Endothelial cell (in vitro differentiated cells): ENCODE measurements at places on chromosomes 7 and 10.
A peak's percentile ranks its signal among the peaks of the same experiment; 100 is the strongest.

DNA sequence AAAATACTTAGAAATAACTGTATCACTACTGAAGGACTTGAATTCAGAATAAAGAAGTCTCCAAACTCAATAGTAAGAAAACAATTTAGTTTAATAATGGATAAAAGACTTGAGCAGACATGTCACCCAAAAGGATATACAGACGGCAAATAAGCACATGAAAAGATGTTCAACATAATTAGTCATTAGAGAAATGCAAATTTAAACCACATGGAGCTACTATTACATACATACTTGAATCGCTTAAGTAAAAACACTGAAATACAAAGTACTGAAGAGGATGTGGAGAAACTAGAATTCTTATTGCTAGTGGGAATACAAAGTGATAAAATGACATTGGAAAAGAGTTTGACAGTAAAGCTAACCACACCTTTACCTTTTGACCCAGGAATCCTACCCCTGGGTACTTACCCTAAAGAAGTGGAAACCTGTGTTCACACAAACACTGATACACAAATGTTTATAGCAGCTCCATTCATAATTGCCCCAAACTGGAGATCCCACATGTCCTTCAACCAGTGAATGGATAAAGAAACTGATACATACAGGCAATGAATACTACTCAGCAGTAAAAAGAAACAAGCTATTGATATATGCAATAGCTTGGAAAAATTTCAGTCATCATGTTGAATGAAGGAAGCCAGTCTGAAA lies 54.3 kb upstream of the NFKB2 start:
- H3K36me3 ChIP-seq: peaks cover 13% of the 10 kb centered on the region
- H3K4me3 ChIP-seq: no peak overlapping the region
- DNase-seq: no peak
- H3K27ac ChIP-seq: no peak overlapping the region
- peaks cover 12% of the 10 kb centered on the region for H3K4me1 ChIP-seq
- H3K27me3 ChIP-seq: peaks cover 4% of the 10 kb centered on the region

DNA sequence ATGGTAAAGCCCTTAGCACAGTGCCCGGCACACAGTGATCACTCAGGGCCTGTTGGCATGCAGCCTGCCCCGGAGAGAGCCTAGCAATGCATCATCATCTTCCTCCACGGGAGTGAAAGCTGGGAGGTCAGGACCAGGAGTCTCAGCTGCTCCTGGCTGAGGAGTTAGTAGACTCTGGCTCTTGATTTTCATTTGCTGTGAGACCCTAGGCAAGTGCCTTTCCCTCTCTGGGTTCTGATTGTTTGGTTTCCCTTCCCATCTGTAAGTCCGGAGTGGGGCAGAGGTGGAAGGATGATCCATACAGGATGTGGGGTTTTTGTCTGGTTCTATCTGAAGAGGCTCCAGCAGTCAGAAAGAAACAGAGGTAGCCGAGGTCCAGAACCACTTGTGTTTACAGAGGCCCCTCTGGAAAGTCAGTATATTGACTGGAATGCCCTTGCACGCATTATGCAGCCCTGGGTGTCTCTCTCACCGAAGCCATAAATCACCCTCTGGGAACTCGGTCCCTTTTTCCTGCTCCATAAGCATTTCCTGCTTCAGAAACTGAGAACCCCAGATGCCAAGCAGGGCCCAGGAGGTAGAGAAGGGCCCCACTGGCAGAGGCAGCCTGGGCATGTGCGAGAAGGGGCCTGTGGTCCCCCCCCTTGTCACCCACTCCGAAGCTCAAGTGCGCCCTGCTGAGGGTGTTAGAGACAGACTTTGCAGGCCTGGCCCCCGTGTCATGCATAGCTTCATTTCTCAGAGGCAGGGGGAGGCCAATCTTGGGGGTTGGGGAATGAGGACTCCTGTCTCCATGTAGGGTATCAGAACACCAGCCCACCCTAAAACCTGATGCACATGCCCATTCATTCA lies 8.5 kb downstream of the UNC5B start:
- peaks cover 10% of the 10 kb centered on the region for H3K36me3 ChIP-seq
- H3K27ac ChIP-seq: no peak overlapping the region
- H3K4me3 ChIP-seq: peak overlapping the region; percentile 25
- H3K27me3 ChIP-seq: peaks cover 8% of the 10 kb centered on the region

DNA sequence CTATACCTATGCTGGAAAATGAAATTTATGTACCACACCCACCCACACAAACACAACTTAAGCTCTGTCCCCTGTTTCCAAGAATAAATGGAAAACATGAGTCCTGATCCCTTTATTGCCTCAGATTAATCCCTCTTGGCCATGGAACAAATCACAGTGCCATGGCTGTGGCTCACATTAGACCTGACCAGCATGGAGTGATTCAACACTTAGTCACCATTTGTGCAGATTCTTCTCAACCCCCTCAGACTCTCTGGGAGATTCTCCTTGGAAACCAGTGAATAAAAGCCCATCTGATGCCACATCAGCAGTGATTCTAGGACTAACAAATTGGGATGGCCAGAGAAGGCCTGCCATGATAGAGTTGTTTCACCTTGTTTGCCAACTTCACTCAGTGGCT lies 204.4 kb upstream of the TMEM72 start:
- H3K36me3 ChIP-seq: no peaks in the 10 kb centered on the region
- no peak overlapping the region for H3K4me3 ChIP-seq
- H3K4me1 ChIP-seq: no peaks in the 10 kb centered on the region
- no peak overlapping the region for H3K27ac ChIP-seq
- no peak for DNase-seq

- no peaks in the 10 kb centered on the region for H3K36me3 ChIP-seq
- peaks cover 3% of the 10 kb centered on the region for H3K27me3 ChIP-seq
- peaks cover 14% of the 10 kb centered on the region for H3K4me1 ChIP-seq
- DNase-seq: no peak
Measured at GRCh38 chr10:11042357-11042756, 24.7 kb downstream of the CELF2 start.

GRCh38 chr7:137936509-137937201 lies 65.2 kb downstream of the CREB3L2 start:
- H3K4me3 ChIP-seq: no peak overlapping the region
- DNase-seq: no peak
- no peaks in the 10 kb centered on the region for H3K27me3 ChIP-seq
- peaks cover 40% of the 10 kb centered on the region for H3K4me1 ChIP-seq

DNA sequence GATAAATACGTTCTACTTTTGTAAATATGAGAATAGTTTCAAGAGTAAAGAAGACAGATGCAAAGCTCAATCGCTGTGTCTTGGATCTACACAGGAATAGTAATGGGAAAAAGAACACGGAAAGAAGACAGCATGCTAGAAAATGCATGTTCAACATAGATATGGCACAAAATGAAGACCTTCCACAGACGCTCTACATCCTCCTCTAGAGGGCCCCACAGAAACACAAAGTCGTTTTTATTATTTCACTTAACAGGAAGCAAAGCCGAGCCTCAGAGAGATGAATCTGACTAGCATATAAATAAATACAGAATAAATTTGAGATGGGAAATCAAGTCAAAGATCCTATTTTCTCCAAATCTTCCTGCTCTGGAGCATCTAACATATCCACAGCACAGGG lies 292.6 kb downstream of the PARD3 start:
- H3K4me1 ChIP-seq: no peaks in the 10 kb centered on the region
- no peak overlapping the region for H3K27ac ChIP-seq
- H3K36me3 ChIP-seq: no peaks in the 10 kb centered on the region
- H3K27me3 ChIP-seq: no peaks in the 10 kb centered on the region
- DNase-seq: no peak

DNA sequence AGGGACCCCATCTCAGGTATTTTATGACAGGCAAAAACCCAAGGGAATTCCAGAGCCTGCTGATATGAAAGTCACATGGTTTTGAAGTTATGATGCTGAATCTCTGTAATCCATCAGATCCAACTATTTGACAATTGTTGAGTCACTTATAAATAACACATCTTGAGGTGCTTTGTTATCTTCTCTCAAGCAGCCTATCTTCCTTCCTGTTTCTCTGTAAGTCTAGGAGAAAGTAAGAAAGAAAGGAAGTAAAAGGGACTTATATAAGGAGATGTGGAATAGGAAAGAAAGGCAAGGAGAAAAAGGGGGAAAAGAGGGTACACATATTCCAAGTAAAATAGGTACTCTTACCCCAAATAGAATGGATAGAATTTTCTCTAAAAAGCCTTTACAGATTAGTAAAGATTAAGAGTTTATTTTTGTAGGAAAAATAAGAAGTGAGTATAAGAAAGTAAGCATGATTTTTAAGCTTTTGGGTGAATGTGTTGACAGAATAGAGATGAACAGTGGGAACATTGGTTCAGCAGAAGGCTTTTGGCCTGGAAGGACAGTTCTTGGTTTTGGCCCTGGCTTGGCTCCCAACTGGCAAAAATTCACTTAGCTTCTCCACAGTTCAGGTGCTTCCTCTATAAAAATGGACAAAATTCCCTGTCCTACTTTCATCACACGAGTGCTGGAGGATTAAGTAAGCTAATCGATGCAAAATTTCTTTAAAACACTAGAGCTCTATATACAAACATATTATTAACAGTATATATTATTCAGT lies 39.6 kb upstream of the ANK3 start:
- DNase-seq: no peak
- H3K27ac ChIP-seq: no peak overlapping the region
- no peak overlapping the region for H3K4me3 ChIP-seq
- peaks cover 26% of the 10 kb centered on the region for H3K4me1 ChIP-seq

GRCh38 chr10:127755753-127756152 lies 18.8 kb downstream of the FOXI2 start:
- no peaks in the 10 kb centered on the region for H3K36me3 ChIP-seq
- H3K4me1 ChIP-seq: no peaks in the 10 kb centered on the region
- no peaks in the 10 kb centered on the region for H3K27me3 ChIP-seq
- no peak overlapping the region for H3K27ac ChIP-seq
- DNase-seq: no peak

- DNase-seq: no peak
- no peaks in the 10 kb centered on the region for H3K4me1 ChIP-seq
- peak overlapping the region; percentile 73 for H3K4me3 ChIP-seq
- H3K36me3 ChIP-seq: peaks cover 35% of the 10 kb centered on the region
Measured at GRCh38 chr10:124997771-124998623, 56.1 kb downstream of the ZRANB1 start.

- no peak for DNase-seq
- H3K36me3 ChIP-seq: peaks cover 6% of the 10 kb centered on the region
- H3K4me1 ChIP-seq: peaks cover 3% of the 10 kb centered on the region
- H3K4me3 ChIP-seq: no peak overlapping the region
Measured at GRCh38 chr10:124597846-124598165, 136.2 kb downstream of the LHPP start.

GRCh38 chr7:56124981-56125380 lies 8.8 kb upstream of the NUPR2 start:
- H3K4me1 ChIP-seq: no peaks in the 10 kb centered on the region
- no peak for DNase-seq
- H3K27me3 ChIP-seq: peaks cover 3% of the 10 kb centered on the region
- H3K4me3 ChIP-seq: no peak overlapping the region

GRCh38 chr7:124263232-124263827 lies 230.5 kb upstream of the TMEM229A start:
- no peak for DNase-seq
- no peak overlapping the region for H3K27ac ChIP-seq
- H3K27me3 ChIP-seq: no peaks in the 10 kb centered on the region
- no peaks in the 10 kb centered on the region for H3K36me3 ChIP-seq

GRCh38 chr10:3485057-3485686 lies 299.8 kb downstream of the KLF6 start:
- H3K4me1 ChIP-seq: peaks cover 12% of the 10 kb centered on the region
- H3K27me3 ChIP-seq: peaks cover 6% of the 10 kb centered on the region
- no peak for DNase-seq
- peaks cover 6% of the 10 kb centered on the region for H3K36me3 ChIP-seq
- no peak overlapping the region for H3K4me3 ChIP-seq

GRCh38 chr10:73855413-73855812 lies 18.9 kb downstream of the CAMK2G start:
- no peak for DNase-seq
- no peak overlapping the region for H3K4me3 ChIP-seq
- peaks cover 10% of the 10 kb centered on the region for H3K27me3 ChIP-seq
- no peaks in the 10 kb centered on the region for H3K4me1 ChIP-seq
- H3K36me3 ChIP-seq: peaks cover 30% of the 10 kb centered on the region

DNA sequence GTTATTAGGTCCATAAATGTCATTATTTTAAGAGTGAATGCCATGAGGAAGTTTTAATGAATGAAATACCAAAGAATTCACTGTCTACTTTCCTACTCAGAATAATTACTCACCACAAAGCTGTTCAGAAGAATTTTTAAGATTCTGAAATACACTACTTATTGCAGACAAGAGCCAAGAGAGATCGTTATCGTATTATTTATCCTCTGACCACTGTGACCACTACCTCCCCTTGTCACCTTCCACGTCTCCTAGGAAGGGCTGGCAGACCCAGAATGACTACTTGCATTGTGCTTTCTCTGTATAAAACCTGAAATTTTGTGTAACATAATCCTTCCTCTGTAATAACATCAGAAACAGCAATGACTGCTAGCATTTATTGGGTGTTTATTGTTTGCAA lies 81.9 kb downstream of the ABCB5 start:
- H3K4me3 ChIP-seq: no peak overlapping the region
- H3K27ac ChIP-seq: no peak overlapping the region
- H3K4me1 ChIP-seq: no peaks in the 10 kb centered on the region
- H3K27me3 ChIP-seq: no peaks in the 10 kb centered on the region
- H3K36me3 ChIP-seq: no peaks in the 10 kb centered on the region

DNA sequence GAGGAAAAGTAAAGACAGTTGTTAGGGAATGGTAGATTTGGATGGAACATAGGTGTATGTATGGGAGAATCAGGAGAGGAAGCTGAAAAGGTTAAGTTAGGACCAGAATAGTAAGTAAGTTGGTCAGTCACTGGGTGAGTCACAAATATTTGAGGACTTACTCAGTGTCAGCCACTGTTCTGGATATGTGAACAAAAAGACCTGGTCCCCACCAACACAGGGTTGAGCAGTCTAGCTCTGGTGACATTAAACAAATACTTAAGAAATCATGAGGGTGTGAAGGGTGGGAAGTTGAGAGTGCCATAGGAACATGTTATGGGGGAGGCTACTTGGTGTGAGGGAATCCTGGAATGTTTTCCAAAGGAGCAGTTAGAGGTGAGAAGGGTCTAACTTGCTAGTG lies 246.9 kb downstream of the PTEN start:
- H3K27ac ChIP-seq: no peak overlapping the region
- H3K4me3 ChIP-seq: no peak overlapping the region
- H3K4me1 ChIP-seq: peaks cover 4% of the 10 kb centered on the region
- no peaks in the 10 kb centered on the region for H3K27me3 ChIP-seq

DNA sequence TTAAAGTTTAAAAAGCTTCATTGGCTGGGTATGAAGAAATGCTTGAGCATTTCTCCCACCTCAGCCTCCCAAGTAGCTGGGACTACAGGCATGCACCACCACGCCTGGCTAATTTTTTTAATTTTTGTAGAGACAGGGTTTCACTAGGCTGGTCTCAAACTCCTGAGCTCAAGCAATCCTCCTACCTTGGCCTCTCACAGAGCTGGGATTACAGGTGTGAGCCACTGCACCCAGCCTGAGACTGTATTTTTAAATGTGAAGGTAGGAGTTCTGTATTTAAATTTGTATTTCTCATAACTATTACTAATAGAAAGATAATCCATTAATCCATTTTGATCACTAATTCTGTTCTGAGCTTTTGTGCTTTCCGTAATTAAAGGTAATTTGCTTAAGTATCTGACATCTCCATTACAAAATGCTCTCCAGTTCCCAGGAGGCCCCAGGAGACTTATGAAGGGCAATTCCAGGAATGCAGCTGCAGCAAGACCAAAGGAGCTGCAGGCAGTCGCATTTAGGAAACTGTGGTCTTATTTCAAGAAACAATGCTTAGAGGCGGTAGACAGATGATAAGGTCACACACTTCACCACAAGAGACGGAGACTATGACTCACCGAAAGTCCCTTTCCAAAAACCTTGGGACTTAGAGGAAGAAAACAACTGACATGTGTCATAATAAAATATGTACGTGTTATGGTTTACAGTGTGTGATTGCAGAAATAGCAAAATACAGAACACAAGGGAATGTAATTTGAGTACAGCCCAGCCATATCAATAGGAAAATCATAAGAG lies 23.3 kb downstream of the YAE1 start:
- no peak overlapping the region for H3K4me3 ChIP-seq
- peak; percentile 14 for DNase-seq
- H3K36me3 ChIP-seq: peaks cover 3% of the 10 kb centered on the region
- H3K4me1 ChIP-seq: peaks cover 5% of the 10 kb centered on the region
- H3K27ac ChIP-seq: peak overlapping the region; percentile 91
